ENCODE measurements at places on chromosomes 11 and 22. TPM values are rescaled to one million over a fixed set of nuclear protein-coding genes. Genes with fewer than 3 reads are reported as not detected.

The SLC22A25 gene
- not detected for total RNA-seq

The HSPB2 gene
- 1.0 TPM for total RNA-seq

The KRTAP5-1 gene
- total RNA-seq: not detected

The CKAP5 gene
- 78.7 TPM for total RNA-seq

The HBG2 gene
- total RNA-seq: not detected

The CACNA1I gene
- not detected for total RNA-seq

The TNNT3 gene
- not detected for total RNA-seq

The NNMT gene
- total RNA-seq: 719 TPM

The TESMIN gene
- total RNA-seq: 5.1 TPM

The OR4D5 gene
- total RNA-seq: not detected

Data from mesangial cell (primary cell).